ENCODE measurements at places on chromosomes 7 and 10.

DNA sequence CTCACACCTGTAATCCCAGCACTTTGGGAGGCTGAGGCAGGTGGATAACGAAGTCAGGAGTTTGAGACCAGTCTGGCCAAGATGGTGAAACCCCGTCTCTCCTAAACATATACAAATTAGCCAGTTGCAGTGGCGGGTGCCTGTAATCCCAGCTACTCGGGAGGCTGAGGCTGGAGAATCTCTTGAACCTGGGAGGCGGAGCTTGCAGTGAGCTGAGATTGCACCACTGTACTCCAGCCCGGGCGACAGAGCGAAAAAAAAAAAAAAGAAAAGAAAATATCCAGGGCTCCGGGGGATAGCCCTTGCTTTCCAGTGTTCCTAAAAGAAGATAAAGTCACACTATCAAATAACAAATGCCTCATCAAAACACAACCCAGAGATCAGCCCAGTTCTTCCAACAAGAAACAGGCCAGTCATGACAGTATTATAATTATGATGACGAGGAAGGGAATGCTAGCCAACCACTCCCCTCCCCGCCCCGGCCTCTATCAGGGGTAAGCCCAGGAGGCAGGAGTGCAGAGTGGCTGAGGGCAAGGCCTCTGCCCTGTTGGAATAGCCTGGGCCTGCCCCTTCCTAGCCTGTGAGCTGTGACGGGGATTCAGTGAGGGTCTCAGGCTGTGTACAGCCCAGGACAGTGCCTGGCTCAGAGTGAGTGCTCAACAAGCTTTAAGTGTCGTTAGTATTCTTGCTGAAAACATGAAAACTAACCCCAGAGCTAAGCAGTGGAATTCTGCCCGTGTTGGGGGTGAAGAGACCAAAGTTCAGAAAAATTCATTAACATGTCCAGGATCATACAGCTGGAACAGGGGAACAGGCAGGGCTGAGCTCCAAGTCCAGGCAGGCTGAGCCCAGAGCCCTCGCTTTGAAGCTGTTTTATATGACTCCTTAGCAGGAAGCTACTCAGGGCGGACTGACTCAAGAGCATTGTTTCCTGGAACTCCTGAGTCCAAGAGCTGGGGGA is 54.3 kb downstream of the FAM241B start:
- DNase-seq: no peak

DNA sequence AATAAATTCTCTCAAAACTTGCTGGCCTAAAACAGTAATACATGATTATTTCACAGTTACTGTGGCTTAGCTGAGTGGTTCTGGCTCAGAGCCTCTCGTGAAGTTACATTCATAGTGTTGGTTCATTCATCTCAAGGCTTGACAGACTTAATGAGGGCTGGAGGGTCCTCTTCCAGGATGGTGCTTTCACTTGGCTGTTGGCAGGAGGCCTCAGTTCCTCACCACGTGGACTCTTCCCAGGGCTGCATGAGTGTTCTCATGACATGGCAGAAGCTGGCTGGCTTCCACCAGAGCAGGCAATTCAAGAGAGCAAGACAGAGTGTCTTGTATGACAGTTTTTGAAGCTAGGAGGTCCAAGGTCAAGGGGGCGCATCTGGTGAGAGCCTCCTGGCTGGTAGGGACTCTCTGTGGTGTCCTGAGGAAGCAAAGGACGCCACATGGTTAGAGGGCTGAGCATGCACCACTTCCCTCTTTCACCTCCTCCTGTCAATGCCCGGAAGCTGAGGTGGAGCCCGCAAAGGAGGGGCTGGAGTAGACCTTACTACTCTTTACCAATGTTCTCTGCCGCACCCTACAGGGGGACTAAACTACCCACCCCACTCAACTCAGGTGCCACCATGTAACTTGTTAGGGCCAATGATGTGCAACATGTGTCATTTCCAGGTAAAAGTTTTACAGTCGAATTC is 58.2 kb upstream of the YAE1 start:
- no peak for DNase-seq

GRCh38 chr7:84654273-84654672 is 459.7 kb upstream of the SEMA3A start:
- no peak for DNase-seq

GRCh38 chr10:99844433-99844955 is 62.1 kb downstream of the ABCC2 start:
- no peak for DNase-seq

GRCh38 chr10:6979371-6979770 is 399.3 kb upstream of the PRKCQ start:
- DNase-seq: no peak

DNA sequence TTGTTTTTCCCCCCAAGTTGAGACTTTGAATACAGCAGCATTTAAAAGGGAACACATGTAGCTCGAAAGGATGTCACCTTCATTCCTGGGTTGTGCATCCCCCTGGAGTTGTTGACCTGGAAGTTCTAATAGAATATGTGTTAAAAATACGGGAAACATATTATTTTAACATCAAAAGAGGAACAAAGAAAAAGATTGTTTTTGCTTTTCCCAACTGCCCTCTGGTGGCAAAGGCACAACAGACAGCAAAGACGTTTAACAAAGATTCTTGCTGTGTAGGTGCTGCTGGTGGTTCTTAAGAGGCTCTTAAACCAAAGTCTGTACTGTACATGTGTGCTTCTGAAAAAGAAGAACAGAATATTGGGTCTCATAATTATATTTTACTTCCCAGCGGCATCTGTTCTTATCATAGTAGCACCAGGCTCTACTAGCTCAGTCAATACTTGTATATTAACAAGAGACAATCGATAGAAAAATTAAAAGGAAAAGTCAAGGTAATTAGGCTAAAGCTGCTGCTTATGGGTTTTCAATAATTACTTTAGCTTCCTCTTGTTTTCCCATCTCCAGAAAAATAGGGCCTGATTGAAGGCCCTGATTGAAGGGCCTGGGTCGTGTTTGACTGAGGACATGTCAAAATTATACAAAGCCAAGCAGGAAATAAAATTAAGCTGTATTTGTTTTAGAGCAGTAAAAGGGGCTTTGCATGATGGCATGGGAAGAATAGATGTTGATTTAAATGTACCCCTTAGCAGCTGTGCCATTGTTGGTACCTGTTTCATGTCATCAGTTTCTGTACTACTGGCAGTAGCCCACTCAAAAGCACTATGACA is 384.2 kb upstream of the LRGUK start:
- no peak for DNase-seq

Data from activated T-helper 1 cell treated with Interleukin-2 at 50 U/mL for 16 hours (primary cell).